ENCODE measurements at places on chromosomes 6 and 20.
A peak's percentile ranks its signal among the peaks of the same experiment; 100 is the strongest.

DNA sequence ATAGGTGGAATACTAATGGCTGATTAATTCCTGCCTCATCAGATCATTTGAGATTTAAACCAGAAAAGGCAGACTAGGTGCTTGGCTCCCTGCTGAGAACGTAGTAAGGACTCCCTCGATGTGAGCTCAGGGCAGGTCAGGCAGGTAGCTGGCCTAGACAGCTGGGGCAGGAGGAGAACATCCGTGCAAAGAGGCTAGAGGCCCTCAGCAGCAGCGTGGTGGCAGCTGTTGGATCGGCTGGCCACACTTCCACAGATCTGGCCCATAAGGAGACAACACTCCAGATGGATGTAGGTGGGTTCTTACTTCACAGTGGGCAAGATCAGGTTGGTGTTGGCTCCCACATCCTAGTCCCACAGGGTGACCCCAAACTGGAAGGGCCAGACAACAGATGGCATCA, 38.5 kb downstream of the EYA2 start:
- no peak overlapping the region for H3K4me3 ChIP-seq
- no peaks in the 10 kb centered on the region for H3K36me3 ChIP-seq
- no peaks in the 10 kb centered on the region for H3K4me1 ChIP-seq
- no peak for DNase-seq

DNA sequence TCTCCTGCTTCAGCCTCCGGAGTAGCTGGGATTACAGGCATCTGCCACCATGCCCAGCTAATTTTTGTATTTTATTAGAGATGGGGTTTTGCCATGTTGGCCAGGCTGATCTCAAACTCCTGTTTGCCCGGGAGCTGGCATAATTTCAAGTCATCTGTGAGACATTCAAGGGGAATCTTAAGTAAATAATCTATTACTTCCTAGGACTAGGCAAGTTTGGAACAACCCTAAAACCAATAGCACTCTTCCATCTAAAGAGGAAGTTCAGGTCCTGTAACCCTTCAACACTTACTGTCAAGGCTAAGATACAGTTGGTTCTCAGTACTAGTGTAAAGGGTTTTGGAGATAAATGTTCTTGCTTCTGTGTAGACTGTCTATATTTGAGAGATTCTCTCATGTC, 267.8 kb upstream of the IRAK1BP1 start:
- no peak for DNase-seq
- H3K36me3 ChIP-seq: no peaks in the 10 kb centered on the region
- no peak overlapping the region for H3K4me3 ChIP-seq

DNA sequence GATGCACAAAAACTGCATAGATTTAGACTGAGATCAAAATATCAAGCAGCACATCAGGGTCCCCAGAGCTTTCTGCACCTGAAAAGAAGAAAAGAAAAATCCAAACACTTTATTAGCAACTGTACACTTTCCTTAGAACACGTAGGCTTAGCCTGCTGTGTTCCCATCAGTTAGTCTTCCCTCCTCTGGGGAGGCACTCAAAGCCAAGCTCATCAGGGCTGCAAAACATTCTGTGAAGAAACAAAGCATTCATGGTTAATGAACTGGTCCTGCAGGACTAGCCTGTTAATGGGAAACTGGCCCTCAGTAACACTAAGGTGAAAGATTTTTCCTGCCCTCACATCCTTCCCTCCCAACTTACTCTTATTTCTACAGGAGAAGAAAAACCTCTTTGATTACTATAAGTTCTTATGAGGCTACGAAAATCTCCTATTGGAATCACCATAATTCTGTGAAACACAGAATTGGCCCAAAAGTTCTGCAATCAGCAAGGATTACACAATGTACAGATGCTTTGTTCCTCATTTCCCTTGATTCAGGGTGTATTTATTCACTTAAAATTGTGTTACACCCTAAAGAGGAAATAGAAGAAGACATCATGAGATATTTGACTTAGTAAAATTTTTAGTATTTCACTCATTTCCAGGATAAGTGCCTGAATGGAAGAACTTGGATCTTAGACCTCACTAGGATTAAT, 901.0 kb upstream of the MAP3K7 start:
- H3K36me3 ChIP-seq: no peaks in the 10 kb centered on the region
- no peaks in the 10 kb centered on the region for H3K4me1 ChIP-seq
- no peaks in the 10 kb centered on the region for H3K27me3 ChIP-seq
- no peak overlapping the region for H3K4me3 ChIP-seq

DNA sequence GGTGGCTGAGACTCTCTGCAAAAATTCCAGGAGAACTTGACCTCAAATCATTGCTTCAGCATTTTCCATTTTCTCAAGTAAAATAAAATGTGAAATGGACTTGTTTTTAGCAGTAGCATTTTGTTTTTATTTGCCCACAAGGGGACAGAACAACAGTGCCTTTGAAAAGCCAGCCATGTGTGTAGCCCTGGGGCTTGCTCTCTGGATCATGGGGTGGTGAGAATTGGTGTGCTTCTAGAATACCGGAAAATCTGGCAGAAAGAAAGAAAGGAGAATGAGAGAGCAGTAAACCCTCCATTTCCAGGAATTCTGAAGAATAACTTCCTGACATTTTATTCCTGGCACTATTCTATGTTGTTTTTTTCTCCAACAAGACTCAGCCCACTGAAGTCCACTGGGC, 254.7 kb upstream of the MOCS1 start:
- H3K27me3 ChIP-seq: no peaks in the 10 kb centered on the region
- no peaks in the 10 kb centered on the region for H3K36me3 ChIP-seq
- H3K4me3 ChIP-seq: no peak overlapping the region
- DNase-seq: no peak
- H3K4me1 ChIP-seq: no peaks in the 10 kb centered on the region

DNA sequence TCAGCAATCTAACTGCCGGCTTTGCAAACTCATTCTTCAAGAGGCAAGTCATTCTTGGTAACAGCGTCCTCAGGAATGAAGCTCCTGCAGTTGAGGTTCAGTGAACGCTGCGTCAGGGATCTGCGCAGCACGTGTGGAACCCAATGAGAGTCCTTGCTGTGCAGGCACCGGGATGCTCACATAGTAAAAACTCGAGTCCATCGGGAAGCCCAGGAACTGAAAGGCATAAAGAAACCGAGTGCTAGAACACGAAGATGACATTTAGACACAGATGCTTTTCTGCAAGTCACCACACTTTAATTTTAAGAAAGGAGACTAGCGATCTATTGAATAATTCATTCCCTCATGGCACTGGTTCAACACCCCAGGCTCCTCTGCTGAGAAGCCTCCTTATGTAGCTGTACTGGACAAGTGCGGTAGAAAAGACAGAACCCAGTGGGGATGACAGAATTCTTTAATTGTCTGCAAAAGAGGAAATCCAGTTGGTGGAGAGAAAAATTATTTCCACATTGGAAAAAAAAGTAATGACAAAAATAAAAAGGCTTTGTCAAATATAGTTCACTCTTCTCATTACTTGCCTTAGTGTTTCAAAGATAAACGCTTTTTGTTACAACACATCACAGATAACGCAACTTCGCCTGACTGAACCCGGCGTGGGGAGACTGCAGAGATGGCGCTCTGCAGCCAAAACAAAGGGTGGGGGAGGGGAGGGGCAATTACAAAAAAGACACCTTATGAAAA, 1.9 kb upstream of the AFDN start:
- H3K27me3 ChIP-seq: no peaks in the 10 kb centered on the region
- peak overlapping the region; percentile 85 for H3K27ac ChIP-seq
- no peak overlapping the region for H3K4me3 ChIP-seq
- DNase-seq: no peak

DNA sequence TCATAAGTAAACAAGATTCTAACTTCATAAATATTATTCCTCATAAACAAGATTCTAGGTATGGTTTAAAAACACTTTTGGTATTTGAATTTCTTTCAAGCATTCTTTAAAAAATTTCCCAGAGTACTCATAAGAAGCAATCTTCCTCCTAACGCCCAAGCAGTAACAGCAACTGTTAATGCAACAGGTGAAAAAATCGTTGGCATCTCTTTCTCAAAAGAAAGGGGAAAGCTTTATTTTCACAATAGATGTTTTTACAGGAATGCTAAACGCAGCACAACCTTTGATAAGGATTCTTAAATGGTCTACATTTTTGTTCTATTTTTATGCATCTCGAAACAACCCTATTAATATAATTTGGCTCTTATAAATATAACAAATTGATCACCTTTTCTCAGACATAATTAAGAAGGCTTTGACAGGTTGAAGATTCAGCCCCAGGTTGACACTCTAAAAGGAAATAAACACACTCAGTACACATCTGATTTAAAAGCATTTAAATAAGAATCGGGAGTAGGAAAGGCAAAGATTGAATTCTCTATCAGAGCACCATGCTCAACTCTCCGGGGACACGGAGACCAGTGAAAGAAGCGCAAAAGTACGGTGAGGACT, 634 bp downstream of the AHI1 start:
- H3K4me3 ChIP-seq: peak overlapping the region; percentile 96
- peaks cover 4% of the 10 kb centered on the region for H3K4me1 ChIP-seq
- no peaks in the 10 kb centered on the region for H3K27me3 ChIP-seq

- H3K36me3 ChIP-seq: no peaks in the 10 kb centered on the region
- H3K4me1 ChIP-seq: no peaks in the 10 kb centered on the region
- no peak overlapping the region for H3K27ac ChIP-seq
- no peaks in the 10 kb centered on the region for H3K27me3 ChIP-seq
- H3K4me3 ChIP-seq: no peak overlapping the region
These were observed 618.0 kb upstream of the FLRT3 start for GRCh38 chr20:14955399-14955798.

DNA sequence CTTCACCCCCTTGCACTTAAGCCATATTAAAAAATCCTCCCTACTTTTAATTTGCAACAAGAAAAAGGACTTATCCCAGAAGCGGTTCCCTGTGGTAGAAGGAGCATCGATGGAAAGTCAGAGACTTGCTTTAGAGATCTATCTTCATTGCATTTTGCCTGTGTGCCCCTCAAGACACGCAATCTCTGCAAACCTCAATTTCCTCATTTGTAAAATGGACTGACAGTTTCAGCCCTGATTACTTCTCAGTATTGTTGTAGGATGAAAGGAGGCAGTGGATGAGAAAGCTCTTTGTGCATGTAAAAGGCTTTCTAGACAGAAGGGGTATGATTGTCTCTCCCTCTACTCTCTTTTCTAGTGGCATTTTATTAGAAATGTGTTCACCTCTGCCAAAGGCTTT, 410.2 kb downstream of the CDC5L start:
- no peaks in the 10 kb centered on the region for H3K4me1 ChIP-seq
- H3K27ac ChIP-seq: no peak overlapping the region

DNA sequence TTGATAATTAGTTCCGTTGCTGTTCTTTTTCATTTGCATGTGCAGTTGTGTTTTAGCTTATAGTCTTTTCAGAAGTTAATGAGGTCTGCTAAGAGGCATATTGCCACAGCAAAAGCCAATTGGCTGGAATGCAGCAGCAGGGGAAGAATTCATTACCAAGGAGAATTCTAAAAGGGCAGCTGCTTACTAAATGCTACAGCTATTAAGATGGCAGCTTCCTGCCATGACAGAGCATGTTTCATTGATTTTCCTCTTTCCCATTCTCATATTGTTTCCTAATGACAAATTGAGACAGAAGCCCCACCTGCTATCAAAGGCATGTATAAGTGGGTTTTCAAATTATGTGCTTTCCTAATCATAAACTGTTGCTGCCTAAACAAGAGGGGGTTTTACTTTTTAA, 66.6 kb downstream of the CLVS2 start:
- H3K4me3 ChIP-seq: no peak overlapping the region
- H3K27ac ChIP-seq: no peak overlapping the region
- no peak for DNase-seq
- H3K4me1 ChIP-seq: no peaks in the 10 kb centered on the region
- no peaks in the 10 kb centered on the region for H3K27me3 ChIP-seq

DNA sequence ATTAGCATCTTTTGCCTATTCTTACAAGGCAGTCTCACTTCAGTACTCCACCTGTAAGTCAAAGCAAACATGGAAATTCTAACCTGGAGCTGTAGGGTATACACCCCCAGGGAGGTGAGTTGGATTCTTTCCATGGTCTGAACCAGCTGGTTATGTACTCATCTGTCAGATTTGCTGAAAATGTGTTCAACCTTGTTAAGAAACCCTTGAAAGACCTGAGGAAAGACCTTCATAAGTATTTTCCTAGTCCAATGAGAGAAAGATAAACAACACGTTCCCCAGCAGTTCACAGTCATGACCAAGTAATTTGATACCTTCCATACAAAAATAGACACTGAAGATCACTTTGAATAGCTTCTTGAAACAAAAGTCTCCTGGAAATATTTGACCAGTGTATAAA, 42.5 kb downstream of the ID4 start:
- no peaks in the 10 kb centered on the region for H3K4me1 ChIP-seq
- no peaks in the 10 kb centered on the region for H3K36me3 ChIP-seq
- H3K27me3 ChIP-seq: no peaks in the 10 kb centered on the region
- no peak overlapping the region for H3K27ac ChIP-seq
- no peak for DNase-seq

DNA sequence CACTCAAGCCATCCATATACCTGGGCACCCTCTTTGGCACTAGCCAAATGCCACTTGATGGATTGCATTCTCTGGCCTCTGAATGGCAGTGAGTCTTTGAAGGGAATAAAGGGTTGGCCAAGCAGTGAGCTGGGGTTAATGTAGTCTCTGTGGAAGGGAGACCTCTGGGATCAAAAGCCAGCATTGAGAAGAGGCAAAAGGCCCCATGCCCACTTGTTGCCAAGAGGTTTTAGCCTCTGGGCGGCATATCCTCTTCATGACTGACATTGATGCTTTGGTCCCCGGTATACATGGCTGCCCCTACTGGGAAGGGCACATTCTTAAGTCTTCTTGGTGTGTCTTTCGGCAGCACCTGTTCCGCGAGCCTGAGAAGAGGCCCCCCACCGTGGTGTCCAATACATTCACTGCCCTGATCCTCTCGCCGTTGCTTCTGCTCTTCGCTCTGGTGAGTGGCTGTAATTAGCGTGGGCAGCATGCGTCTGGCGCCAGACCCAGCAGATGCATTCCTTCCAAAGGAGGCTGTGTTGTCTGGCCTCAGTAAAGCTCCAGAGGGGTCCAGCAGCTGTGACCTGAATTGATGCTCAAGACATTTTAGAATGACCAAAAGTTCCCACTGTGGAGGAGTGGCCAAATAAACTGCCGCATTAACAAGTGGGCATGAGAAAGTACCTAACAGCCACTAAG, 29.5 kb downstream of the GHRH start:
- no peaks in the 10 kb centered on the region for H3K27me3 ChIP-seq
- peaks cover 74% of the 10 kb centered on the region for H3K36me3 ChIP-seq
- H3K4me1 ChIP-seq: no peaks in the 10 kb centered on the region
- H3K4me3 ChIP-seq: no peak overlapping the region

DNA sequence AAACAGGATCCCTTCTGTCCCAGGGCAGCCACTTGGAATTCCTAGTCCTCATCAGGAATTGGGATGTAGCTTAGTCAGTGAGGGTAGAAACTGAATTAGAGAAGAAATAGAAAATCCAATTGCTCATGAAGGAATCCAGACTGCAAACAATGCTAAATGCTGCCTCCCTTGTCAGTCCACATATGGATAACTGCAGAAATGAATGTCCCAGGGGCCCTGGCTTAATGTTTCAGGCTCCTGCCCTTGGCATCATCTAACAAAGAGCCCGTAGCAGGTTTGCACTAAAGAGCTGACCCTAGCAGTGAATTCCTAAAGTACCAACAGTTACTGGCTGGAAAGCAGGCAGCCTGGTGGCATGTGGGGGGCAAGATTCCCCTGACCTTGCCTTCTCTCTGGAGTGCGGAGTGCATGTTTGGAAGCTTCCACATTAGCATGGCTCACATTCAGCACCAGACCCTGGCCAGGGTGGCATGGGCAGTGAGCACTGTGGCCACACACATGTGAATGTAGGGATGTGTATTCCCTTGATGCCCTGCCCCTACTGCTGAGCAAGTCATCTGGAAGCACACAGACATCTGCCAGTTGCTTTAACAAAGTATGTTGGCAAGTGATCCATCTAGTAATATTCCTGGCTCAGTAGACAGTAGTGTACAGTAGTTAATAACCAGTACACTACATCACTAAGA, 394.5 kb downstream of the CDC5L start:
- H3K4me3 ChIP-seq: no peak overlapping the region
- DNase-seq: no peak
- no peak overlapping the region for H3K27ac ChIP-seq
- no peaks in the 10 kb centered on the region for H3K36me3 ChIP-seq
- H3K4me1 ChIP-seq: no peaks in the 10 kb centered on the region
